Hematopoietic multipotent progenitor cell treated with erythropoietin and hydrocortisone succinate and interleukin-3 and kit ligand, for 8 days (in vitro differentiated cells): ENCODE measurements at places on chromosomes 5 and 9.

DNA sequence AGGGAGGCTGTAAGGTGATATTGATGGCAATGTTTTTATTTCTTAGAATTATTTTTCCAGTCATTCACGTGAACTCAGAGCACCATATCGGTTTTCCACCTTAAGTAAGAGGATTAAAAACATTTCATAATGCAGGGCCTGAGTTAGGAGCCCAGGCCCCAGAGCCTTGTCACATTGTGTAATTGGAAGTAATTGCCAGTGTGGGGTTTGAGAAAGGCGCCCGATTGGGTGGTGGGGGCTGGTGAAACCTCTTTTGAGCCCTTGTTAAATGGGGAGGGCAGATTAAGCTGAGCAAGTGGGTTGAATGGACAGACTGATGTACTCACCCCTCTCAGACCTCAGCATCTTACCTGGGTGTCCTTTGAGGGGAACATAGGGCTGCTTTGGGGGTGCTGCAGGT lies 116.7 kb upstream of the PITX1 start:
- no peak for DNase-seq

DNA sequence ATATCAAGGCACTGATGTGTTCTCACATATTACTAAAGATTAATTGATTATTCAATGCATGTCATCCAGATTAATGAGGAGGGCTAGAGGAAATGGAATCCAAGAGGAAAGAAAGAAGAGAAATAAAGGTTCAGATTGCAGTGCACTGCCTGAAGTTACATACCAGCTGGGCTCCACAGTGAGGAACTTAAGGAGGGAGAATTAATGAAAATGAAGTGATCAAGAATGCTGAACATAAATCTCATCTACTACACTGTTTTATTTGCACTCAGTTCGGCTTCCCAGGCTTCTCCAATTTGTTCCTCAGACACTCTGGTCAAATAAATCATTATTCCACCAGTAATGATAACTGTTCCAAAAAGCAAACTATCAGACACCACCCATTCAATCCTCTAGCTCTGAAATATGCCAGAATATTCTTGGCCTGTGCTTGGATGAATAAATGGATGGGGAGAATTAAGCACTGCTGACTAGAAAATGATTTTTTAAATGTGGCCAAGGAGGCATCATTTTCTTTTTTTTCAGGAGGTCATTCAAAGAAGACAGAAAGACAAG lies 88.6 kb upstream of the FBN2 start:
- DNase-seq = no peak

- no peak for DNase-seq
Observed at GRCh38 chr5:135450952-135451351, 1.2 kb downstream of the TIFAB start.

GRCh38 chr5:81450940-81451339 lies 57.0 kb upstream of the ACOT12 start:
- DNase-seq = no peak

- no peak for DNase-seq
Observed at GRCh38 chr9:85200726-85201404, 531.3 kb downstream of the NTRK2 start.

- DNase-seq = no peak
Observed at GRCh38 chr5:867300-867870, 16.6 kb upstream of the ZDHHC11 start.

DNA sequence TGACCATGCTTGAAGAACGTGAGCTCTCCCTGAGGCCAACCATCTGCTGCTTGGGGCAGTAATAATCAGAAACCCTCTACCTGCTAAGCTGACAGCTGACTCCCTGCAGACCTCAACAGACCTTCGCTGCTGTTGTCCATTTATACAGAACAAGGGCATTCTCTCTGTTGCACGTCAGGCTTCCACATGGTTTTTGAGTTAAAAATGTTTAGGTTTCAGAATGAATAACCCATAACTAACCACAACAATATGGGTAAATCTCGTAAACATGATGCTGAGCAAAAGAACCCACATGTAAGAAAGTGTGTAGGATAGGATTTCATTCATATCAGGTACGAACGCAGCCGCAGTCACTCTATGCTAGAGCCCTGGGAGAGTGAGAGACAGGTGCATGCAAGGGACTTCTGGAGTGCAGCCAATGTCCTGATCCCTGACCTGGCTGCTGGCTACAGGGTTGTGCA lies 348.5 kb downstream of the MED10 start:
- no peak for DNase-seq

- no peak for DNase-seq
Observed at GRCh38 chr9:123696476-123696875, 233.4 kb downstream of the DENND1A start.

- no peak for DNase-seq
Observed at GRCh38 chr5:168347368-168348083, 56.1 kb downstream of the WWC1 start.

DNA sequence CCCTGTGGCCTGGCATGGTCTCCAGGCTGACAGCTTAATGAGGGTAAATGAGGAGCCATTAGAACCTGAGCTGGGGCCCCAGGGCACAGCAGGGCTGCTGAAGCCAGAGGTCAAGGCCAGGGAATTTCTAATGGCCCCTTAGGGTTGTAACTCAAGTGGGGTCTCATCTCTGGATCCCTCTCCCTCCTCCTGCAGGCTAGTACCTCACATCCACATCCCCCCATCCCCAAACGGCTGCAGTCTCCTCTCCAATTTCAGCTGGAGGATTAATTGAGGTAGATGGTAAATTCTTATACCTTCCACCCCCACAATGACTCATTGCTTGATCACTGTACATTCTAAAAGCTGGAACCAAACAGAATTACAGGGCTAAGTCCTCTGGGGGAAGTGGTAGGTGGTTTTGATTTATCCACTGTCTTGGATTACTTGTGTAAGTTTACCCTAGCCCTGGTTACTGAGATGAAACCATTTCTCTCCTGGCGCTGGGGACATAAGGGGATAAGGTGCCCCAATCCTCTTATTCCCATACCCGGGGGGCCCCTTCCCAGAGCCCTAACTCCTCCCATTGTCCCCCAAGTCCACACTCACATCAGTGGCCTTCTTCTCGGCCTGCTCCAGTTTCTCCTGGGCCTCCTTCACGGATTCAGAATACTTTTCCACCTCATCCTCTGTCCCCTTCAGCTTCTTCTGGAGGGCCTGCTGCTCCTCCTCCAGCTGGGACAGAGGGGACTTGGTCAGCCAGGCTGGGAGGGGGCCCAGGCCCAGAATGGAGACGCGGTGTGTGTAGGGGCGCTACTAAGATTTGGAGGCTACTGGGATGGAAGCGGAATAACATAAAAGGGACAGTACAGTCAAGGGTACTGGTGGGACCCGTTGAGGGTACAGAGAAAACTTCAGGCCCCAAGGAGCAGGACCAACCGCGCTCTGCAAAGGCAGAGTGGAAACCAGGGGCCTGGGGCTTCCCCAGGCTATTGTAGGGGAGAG lies 875 bp downstream of the TPM2 start:
- DNase-seq = no peak

DNA sequence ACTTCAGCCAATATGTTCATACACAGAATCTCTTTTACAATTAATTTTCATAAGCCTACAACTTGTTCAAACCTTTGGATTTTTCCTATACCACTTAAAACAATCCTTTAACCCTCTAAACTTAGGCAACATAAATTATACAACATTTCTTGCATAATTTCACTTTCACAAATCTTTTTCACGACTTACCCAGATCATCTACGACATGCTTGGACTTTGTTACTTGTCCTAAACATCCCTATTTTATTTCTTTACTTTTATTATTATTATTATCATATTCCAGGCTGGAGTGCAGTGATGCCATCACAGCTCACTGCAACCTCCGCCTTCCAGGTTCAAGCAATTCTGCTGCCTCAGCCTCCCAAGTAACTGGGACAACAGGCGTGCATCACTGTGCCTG lies 68.0 kb downstream of the CACNA1B start:
- no peak for DNase-seq

DNA sequence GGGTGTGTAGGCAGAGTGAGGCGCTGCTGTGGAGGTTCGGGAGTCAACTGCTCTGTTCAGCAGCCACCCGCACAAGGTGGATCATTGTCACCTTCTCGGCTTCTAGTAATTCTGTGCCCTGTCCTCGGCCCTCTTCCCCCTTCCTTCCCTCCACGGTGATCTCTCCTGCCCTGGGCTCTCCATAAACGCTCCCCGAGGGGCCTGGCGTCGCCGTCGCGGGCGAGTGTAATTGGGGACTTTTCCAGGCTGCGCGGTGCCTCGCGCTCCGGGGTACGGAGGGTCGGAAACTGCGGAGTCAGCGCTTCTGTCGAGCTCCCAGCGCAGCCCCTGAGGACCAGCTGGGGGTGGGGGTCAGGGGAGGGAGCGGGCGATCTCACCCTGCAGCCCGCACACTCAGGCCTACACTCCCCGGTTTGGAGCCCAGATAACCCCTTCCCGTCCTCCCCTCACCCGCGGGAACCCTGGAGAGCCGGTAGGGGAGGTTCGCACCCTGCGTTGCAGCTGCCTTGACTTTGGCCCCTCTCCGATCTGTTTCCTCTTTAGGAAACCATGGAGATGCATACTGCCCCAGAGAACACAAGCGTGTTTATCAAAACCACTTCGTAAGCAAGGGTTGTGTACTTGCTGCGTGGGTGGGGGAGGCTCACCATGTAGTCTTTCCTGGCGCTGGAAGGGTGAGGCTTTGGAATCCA lies 188.3 kb upstream of the ZNF618 start:
- DNase-seq = no peak

DNA sequence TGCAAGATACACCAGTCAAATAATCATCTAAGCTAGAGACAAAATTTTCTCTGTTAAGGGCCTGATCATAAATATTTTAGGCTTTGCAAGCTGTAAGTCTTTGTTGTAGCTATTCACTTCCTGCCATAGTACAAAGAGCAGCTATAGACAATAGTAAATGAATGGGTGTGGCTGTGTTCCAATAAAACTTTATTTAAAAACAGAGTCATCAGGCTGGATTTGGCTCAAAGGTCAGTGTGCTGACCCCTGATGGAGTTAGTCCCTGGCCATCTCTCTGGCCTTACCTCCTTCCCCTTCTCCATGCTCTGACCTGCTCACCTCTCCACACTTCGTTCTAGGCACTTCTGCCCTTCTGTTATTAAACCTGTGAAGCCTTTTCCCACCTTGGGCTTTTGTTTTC lies 86.0 kb downstream of the DRD1 start:
- no peak for DNase-seq

DNA sequence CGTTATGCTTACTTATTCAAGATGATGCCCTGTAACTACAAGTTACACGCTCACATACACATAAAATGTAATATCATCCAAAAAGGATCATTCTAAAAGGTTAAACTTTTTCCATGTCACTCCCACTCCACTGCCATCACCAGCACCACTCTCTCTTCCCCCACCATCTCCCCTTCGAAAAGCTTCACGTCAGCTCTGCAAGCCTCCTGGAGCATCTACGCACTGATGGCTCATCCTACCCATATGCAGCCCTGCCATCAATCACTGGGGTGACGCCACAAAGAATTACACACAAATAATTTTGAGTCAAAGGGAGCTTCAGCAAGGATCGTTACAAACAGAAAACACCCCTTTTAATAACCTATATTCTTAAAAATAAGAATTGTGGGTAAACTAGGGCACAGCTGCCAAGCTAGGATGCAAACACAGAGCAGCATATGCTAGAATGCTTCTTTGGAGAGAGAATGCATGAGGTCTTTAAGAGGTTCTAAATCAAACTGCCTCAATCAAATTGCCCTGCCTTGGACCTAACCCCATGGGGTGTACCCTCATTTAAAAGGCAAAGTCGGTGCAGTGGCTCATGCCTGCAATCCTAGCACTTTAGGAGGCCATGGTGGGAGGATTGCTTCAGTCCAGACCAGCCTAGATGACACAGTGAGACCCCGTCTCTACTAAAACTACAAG lies 56.1 kb downstream of the SHB start:
- DNase-seq = no peak

- peak; percentile 32 for DNase-seq
Observed at GRCh38 chr9:96006296-96006879, 130.9 kb downstream of the ERCC6L2 start.

DNA sequence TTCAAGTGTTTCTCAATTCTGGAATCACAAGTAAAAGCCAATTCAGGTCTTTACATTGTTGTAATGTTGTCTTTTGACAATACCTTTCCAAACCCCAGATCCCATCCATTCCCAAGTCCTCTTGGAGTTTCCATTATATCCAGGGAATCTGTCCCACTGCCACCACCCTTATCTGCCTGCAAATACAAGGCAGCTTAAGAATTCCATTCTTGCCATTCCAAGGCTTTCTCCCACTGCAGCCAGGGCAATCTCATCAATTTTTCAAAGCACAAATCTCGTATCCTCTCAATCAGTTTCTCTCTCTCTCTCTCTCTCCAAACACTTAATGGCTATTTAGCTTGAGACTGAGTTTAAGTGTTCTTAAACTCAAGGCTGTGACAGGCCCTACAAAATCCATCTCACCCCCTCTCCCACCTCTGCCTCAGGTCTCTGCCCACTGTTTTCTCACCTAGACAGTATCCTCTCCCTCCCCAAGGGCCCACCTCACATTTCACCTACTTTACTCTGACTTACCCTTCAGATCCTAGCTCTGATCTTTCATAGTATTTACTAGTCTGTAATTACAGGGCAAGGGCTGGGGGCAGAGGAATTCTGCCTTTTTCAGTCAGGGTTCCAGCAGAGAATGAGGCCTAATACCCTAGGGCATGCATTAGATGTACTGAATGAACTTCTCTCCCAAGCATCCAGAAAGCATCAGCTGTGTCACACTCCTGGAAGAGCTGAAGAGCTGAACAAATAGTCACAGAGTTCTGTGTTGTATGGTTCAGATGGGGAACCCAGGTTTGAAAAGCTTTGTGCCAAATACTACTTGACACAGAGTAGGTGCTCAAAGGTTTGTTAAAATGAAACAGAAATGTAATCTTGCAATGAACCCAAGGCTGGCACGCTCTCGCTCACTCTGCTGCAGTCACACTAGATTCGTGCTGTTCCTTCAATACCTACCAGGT lies 46.0 kb downstream of the RAPGEF1 start:
- no peak for DNase-seq

DNA sequence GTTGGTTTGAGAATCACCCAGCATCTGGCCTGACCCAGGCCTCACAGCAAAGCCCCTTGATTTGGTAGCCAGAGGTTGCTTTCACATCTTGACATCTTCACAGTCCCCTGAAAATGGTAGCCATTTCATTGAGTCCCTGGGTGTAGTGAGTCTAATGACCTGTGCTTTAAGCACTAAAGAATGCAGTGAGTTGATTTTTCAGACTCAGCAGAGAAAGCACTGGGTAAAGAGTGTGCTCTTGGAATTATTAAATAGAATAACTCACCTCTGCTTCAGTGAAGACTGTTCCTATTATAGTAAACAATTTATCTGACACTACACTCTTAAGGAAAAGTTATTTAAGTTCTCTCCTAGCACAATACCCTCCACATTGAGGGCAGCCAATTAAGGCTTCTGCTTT lies 56.2 kb downstream of the PTCD2 start:
- no peak for DNase-seq
